Fibroblast of gingiva (primary cell): ENCODE measurements at places on chromosomes 3 and 15.

GRCh38 chr3:142489572-142490323 is 41.9 kb upstream of the XRN1 start:
- no peak for DNase-seq

GRCh38 chr15:45180648-45181436 is 6.9 kb downstream of the SHF start:
- no peak for DNase-seq

DNA sequence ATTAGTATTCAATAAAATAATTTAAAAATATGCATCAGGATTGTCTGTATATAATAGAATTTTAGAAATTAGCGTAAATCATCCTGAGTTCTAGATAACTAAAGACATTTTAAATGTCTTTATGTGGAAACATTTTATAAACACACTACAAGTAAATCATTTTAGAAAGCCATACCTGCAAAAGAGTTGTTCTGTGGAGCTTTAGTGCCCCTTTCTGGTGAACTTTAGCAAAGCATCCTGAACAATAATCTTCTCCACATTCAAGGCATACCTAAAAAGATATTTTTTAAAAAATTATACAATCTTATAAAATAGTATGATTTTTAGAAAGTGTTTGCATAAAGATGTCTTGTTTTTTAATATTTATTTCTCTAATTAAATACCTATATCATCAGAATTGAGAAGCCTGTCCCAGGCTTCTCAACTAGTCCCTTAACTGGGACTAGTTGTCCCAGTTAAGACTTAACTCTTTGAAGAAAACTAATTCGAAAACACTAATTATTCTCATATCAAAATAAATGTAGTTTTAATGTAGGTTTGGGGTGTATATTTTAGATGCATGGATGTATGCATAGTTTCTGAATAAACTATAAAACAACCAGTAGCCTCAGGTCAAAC is 29.7 kb downstream of the ZBBX start:
- DNase-seq, result no peak

DNA sequence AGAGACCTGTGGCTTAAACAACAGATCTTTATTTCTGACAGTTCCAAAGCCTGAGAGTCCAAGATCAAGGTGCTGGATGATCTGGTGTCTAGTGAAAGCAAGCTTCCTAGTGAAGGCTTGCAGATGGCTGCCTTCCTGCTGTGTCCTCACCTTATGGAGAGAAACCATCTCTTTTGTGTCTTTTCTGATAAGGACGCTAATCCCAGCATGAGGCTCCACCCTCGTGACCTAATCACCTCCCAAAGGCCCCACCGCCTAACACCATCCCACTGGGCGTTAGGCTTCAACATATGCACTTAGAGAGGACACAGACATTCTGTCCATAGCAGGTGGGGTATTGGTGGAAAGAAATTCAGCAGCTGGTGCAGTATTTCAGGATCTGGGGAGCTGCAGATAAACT is 19.8 kb upstream of the LYSMD4 start:
- no peak for DNase-seq

GRCh38 chr15:62394079-62394478 is 229.0 kb upstream of the C2CD4B start:
- DNase-seq, result peak; percentile 19

- no peak for DNase-seq
Measured at GRCh38 chr15:48242535-48242934, 36.4 kb downstream of the SLC12A1 start.

DNA sequence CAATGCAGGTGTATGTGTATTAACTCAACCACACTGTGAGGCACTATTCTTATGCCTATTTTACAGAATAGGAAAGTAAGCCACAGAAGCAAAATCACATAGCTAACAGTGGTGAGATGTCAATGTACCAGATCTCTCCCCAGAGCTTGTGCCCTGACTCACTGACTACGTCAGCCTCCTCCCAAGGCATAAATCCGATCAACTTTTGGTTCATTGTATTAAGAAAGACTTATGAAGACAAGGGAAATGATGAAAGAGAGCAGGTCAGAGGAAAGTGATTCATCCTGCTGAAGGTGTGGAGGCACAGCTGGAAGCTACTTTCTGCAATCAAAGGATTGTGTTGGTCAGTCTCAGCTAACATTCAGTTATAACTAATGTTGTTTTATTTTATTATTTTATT is 33.0 kb upstream of the SV2B start:
- no peak for DNase-seq

- DNase-seq, result no peak
Measured at GRCh38 chr3:71061581-71061980, 521.9 kb downstream of the FOXP1 start.

GRCh38 chr3:73602170-73602569 is 22.6 kb downstream of the PDZRN3 start:
- peak; percentile 87 for DNase-seq

DNA sequence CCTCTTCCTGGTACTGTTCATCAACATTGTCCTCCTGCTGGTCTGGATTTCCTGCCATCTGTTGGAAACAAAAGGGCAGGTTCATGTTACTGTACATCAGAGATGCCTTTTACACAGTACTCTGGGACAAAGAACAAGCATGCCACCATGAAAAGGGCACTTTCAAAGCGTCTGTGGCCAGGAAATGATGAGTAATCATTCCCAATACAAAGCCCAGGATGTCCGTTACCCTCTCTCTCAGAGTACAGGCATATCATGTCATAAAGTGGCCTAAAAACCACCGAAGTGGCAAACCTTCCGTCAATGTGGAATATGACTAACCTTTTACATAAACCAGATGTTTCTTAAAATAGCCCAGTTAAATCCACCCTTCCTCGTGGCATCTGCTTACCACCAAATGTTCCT is 71.2 kb downstream of the GOLIM4 start:
- peak; percentile 96 for DNase-seq

- DNase-seq, result peak; percentile 90
Measured at GRCh38 chr3:188948281-188948996, 223.3 kb upstream of the TPRG1 start.

- DNase-seq, result no peak
Measured at GRCh38 chr15:69797051-69797595, 300.6 kb downstream of the TLE3 start.

GRCh38 chr15:60840703-60841411 is 361.9 kb upstream of the ICE2 start:
- DNase-seq, result no peak

- no peak for DNase-seq
Measured at GRCh38 chr3:195839260-195840010, 27.7 kb upstream of the MUC4 start.

- DNase-seq, result no peak
Measured at GRCh38 chr15:76668900-76669299, 236.2 kb downstream of the SCAPER start.

- no peak for DNase-seq
Measured at GRCh38 chr3:167843886-167844285, 108.4 kb downstream of the SERPINI1 start.

GRCh38 chr15:87680208-87680607 is 576.3 kb downstream of the NTRK3 start:
- no peak for DNase-seq

DNA sequence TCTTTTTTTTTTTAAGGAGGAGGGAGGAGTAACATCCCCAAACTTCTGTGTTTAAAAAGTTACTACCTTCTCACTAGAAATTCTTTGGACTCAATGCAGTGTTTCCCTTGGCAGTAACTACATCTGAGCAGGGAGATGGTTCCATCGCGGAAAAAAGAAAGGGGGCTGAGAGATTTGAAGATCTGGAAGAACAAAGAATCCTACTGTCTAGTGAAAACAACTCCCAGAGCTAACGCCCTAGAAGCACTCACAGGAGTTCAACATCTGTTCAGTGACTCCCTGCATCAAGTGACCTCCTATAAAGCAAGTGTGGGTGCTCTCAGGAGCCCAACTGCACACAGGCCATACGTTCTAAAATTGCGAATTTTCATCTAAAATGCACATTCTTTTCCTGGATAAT is 66.8 kb upstream of the PXYLP1 start:
- no peak for DNase-seq

- no peak for DNase-seq
Measured at GRCh38 chr15:26877831-26878230, 11.0 kb downstream of the GABRA5 start.

- no peak for DNase-seq
Measured at GRCh38 chr3:15653321-15653720, 51.8 kb downstream of the BTD start.

- no peak for DNase-seq
Measured at GRCh38 chr3:194197981-194198695, 62.2 kb downstream of the HES1 start.

- DNase-seq, result peak; percentile 56
Measured at GRCh38 chr3:76044601-76045600, 259.6 kb upstream of the ZNF717 start.
